ENCODE measurements at places on chromosomes 7 and 10. TPM values are rescaled to one million over a fixed set of nuclear protein-coding genes. Genes with fewer than 3 reads are reported as not detected.

Gene PPP1R17
- total RNA-seq = not detected

Gene CALHM2
- 94.3 TPM for total RNA-seq

Gene FRA10AC1
- total RNA-seq = 15.7 TPM

Gene SAP25
- total RNA-seq = 2.9 TPM

Gene LSM8
- total RNA-seq = 25.0 TPM

Gene CALHM1
- not detected for total RNA-seq

GRCh38 chr7:38704041-38704547, 72.9 kb upstream of the AMPH start:
- H3K4me1 ChIP-seq = no peaks in the 10 kb centered on the region
- H3K36me3 ChIP-seq = no peaks in the 10 kb centered on the region
- no peak overlapping the region for H3K27ac ChIP-seq

- no peak overlapping the region for H3K27ac ChIP-seq
- DNase-seq = no peak
- H3K4me1 ChIP-seq = no peaks in the 10 kb centered on the region
- H3K36me3 ChIP-seq = no peaks in the 10 kb centered on the region
- no peak overlapping the region for H3K4me3 ChIP-seq
- H3K27me3 ChIP-seq = no peaks in the 10 kb centered on the region
Observed at GRCh38 chr10:19077276-19077675, 28.7 kb downstream of the MALRD1 start.

DNA sequence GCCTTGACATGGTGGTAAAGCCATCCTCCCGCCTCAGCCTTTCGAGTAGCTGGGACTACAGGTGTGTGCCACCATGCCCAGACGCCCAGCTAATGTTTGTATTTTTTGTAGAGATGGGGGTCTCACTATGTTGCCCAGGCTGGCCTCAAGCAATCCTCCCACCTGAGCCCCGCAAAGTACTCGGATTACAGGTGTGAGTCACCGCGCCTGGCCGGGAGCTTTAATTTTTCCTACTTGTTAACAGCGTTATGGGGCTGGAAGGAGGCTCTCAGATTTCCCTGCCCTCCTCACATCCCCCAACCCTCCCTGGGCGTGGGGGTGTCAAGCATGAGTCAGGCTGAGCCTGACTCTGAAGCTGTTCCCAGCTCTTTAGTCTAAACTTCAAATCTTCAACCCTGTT, 8.3 kb downstream of the ALKBH4 start:
- no peak overlapping the region for H3K27ac ChIP-seq
- DNase-seq = no peak
- no peaks in the 10 kb centered on the region for H3K27me3 ChIP-seq
- H3K4me1 ChIP-seq = no peaks in the 10 kb centered on the region
- H3K36me3 ChIP-seq = no peaks in the 10 kb centered on the region

- H3K4me3 ChIP-seq = no peak overlapping the region
- no peak for DNase-seq
Observed at GRCh38 chr7:11950281-11950680, 118.3 kb upstream of the THSD7A start.

DNA sequence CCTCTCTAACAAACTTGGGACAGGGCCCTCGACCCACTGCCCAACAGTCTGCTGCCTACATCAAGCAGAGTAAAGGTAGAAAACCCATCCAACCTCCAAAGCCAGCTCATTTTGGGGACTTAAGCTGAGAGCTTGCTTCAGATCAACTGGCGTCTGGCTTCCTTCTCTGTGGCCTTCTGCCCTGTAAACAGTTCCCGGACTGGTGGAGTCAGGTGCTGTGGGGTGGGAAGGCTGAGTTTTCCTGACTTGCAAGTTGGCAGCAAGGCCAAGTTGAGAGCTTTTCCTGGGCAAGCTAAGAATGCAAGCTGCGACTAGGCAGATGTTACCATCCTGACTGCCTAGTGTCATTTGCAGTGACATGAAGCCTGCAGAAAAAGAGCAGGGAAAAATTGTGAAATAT, 3.7 kb downstream of the GALNT17 start:
- H3K4me1 ChIP-seq = peaks cover 10% of the 10 kb centered on the region
- H3K27ac ChIP-seq = no peak overlapping the region
- H3K4me3 ChIP-seq = no peak overlapping the region
- H3K36me3 ChIP-seq = no peaks in the 10 kb centered on the region

GRCh38 chr10:103125323-103126267, 67.5 kb downstream of the NT5C2 start:
- peaks cover 54% of the 10 kb centered on the region for H3K4me1 ChIP-seq
- H3K27me3 ChIP-seq = no peaks in the 10 kb centered on the region
- DNase-seq = no peak
- H3K27ac ChIP-seq = peak overlapping the region; percentile 52
- H3K4me3 ChIP-seq = no peak overlapping the region
- no peaks in the 10 kb centered on the region for H3K36me3 ChIP-seq

- no peaks in the 10 kb centered on the region for H3K27me3 ChIP-seq
- no peaks in the 10 kb centered on the region for H3K36me3 ChIP-seq
- H3K27ac ChIP-seq = no peak overlapping the region
- no peak overlapping the region for H3K4me3 ChIP-seq
Observed at GRCh38 chr7:69213878-69214277, 384.4 kb upstream of the AUTS2 start.

DNA sequence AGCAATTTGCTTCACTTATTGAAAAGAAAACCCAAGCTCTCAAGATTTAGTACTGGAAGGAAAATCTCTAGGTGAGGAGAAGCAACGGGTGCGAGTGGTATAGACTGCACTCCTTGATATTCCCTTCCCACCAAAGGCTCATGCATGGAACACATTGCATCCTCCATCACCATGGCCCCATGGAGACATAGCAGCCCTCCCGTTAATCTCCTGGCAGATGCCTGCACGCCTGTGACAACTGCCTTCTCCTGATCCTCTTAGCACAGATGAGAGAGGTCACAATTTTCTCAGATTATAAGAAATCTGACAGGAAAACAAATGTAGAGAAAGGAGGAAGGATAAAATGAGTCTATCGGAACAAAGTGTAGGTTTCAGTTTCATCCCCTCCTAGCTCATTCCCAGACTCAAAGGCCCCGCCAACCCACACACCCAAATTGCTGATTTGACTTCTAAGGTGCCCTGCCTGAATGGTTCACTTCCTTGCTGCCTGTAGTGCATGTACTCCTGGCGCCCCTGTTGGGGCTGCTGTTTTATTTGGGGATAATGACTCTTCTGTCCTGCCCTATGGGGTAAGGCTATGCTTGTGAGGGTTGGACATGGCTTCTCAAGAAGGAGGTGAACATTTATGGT, 50.0 kb downstream of the PLXNA4 start:
- H3K36me3 ChIP-seq = no peaks in the 10 kb centered on the region
- no peak overlapping the region for H3K4me3 ChIP-seq

DNA sequence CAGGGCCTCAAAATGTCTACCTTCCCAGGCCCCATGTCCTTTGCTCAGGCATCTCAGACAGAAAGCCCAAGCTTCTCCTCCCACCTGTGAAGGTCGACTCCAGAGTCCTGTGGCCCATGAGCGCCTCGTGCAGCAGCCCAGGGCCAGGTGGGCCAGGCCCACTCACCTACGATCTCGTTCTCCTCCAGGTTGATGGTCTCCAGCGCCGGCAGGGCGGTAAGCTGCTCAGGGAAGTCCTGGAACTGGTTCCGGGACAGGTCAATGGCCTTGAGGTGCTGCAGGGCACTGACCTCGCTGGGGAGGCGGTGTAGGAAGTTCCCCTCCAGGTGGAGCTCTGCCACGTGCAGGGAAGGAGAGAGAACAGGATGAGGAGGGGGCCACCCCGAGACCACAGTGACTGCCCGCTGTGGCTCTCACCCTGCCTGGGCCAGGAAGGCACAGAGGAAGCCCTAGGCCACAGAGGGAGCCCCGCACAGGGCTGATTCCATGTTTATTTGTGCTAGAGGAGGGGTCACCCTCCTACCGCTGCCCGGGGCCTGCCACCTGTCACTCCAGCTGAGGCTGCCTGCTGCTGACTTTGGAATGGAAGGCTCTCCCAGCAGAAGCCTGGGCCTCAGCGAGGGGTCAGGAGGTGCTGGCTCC, 40.0 kb upstream of the NPFFR1 start:
- no peaks in the 10 kb centered on the region for H3K27me3 ChIP-seq
- H3K27ac ChIP-seq = no peak overlapping the region
- DNase-seq = no peak

- DNase-seq = no peak
- peak overlapping the region; percentile 89 for H3K27ac ChIP-seq
- H3K36me3 ChIP-seq = peaks cover 18% of the 10 kb centered on the region
- H3K4me3 ChIP-seq = no peak overlapping the region
- H3K4me1 ChIP-seq = peaks cover 78% of the 10 kb centered on the region
- H3K27me3 ChIP-seq = no peaks in the 10 kb centered on the region
Observed at GRCh38 chr10:80474941-80475340, 20.8 kb downstream of the TSPAN14 start.

DNA sequence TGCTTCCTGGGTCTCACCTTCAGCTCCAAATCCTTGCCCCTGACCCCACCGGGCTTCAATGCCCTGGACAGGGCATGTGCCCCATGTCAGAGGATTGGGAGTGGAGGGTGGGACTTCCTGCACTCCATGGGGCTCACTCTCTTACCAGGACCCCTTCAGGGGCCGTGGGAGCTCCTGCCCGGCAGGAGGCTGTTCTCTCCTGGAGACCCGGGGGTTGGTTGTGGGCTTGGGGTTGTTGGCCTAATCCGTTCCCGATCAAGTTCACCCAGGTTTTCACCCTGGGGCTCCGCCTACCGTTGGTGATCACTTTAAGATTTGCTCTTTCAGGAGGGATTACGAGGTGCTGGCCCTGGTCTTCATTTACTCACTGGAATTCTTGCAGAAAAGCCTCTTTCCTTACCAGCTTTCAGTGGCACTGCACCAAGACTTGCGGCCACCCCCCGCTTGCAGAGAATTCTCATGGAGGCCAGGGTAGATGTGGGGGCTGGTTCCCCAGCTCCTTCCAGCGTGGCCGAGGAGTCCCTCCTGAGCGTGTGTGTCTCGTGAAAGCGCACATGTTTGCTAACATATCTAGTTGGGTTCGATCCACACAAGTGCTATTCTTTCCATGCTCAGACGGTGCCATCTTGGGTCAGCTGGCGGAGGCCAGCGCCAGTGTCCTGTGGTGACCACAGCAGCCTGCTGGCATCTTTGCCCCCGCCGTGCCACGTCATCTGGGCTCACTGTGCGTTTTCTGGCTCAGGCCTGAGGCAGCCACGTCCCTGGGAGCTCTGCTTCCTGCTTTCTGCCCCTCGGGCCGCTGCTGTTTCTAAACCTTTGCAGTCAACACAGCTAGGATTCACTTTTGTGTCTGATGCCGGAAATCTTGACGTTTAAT, 15.6 kb downstream of the PWWP2B start:
- no peak overlapping the region for H3K4me3 ChIP-seq
- peaks cover 69% of the 10 kb centered on the region for H3K4me1 ChIP-seq
- peak overlapping the region; percentile 79 for H3K27ac ChIP-seq

DNA sequence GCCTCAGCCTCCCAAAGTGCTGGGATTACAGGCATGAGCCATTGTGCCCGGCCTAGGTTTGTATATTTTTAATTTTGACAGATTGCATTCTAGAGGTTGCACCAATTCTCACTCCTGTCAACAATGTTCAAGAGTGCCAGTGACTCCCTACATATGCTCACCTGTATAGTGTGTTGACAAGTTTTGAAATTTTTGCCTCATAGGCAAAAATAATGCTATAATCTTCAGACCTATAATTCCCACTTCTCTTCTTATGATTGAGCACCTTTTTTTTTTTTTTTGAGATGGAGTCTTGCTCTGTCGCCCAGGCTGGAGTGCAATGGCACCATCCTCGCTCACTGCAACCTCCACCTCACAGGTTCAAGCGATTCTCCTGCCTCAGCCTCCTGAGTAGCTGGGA, 139.7 kb downstream of the EVX1 start:
- H3K27ac ChIP-seq = no peak overlapping the region
- no peaks in the 10 kb centered on the region for H3K4me1 ChIP-seq
- H3K27me3 ChIP-seq = no peaks in the 10 kb centered on the region
- H3K4me3 ChIP-seq = no peak overlapping the region

DNA sequence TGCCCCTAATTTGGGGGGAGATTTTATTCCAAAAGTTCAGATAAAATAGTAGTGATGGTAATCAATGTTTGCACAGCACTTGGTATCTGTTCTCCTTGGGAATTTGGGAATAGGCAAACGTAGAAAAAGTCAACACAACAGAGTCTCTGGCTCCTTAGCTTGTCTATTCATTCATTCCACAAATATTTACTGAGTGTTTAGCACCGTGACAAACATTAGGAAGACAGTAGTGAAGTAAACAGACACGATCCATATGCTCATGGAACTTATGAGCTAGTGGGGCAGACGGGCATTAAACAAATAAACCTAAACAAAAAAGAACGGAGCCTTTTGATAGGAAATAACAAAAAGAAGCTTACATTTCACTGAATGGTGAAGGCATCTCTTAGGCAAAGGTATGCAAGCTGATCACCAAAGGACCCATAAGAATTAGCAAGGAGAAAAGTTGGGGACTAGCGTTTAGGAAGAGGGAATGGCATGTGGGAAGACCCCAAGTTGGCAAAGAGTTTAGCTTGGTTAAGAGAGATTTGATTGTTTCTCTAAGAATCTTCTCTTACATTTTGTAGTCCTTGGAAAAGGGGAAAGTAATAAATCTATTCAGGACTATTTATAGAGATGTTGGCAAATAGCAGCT, 243.9 kb upstream of the NPY start:
- H3K27ac ChIP-seq = no peak overlapping the region
- H3K27me3 ChIP-seq = no peaks in the 10 kb centered on the region
- no peaks in the 10 kb centered on the region for H3K4me1 ChIP-seq
- DNase-seq = no peak
